ENCODE measurements at places on chromosomes 2 and 18. TPM values are rescaled to one million over a fixed set of nuclear protein-coding genes. Genes with fewer than 3 reads are reported as not detected.

PSMA8 gene
- total RNA-seq, result 1.7 TPM

MZT2B gene
- total RNA-seq, result 336 TPM

DNAH6 gene
- total RNA-seq, result 0.06 TPM

CERKL gene
- total RNA-seq, result not detected

CD226 gene
- total RNA-seq, result 189 TPM

TWIST2 gene
- not detected for total RNA-seq

Data from activated CD8-positive, alpha-beta memory T cell treated with anti-CD3 and anti-CD28 coated beads for 36 hours (primary cell).